ENCODE measurements at places on chromosomes 2 and 18.

GRCh38 chr2:65921116-65921515 lies 488.7 kb upstream of the SPRED2 start:
- peak; percentile 26 for DNase-seq

DNA sequence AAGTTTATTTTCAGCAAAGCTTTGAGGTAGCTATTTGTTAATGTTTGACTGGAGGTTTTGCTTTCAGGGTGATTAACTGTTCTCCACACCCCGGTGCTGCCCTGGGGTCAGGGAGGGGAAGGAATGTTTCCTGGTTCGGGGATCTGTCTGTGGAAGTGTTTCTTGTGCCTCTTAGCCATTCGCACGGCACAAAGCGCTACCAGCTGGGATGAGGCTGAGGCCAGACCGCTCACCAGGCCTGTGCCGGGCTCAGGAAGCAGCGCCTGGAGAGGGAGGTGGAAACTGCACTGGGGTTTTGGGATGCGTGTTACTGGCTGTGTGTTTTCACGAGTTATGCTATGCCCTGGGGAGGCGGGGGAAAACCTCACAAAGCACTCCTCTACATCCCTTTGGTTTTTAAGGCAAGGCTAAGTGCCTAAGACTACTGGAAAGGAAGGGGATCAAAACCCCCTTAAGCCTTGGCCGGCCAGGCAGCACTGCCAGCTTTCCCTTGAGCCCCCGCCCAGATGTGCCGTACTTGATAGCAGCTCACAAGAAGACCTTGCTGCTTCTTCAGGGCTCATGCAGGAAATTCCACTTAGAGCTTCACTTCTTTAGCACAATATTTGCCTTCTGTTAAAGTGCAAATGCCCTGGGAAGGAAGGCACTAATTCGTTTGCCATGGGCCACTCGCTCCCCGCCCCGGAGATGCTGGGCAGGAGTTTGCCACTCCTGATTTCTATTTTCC lies 65.7 kb upstream of the CNGA3 start:
- DNase-seq: no peak

DNA sequence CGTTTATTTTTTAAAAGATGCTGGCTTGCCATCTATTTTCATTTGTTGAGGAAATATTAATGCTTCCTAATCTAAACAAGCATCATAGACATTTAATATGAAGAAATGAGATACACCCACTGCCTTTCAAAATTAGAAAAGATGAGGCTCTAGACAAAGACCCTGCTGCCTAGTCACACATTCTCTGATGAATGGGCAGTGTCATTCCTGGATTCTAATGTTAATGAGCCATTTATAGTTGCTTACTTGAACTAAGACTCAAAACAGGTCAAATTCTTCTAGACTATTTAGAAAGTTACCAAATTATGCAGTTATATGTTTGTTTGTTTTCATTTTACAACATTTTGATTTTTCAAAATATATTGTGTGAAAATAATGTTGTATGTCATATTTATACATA lies 237.6 kb downstream of the CDH7 start:
- DNase-seq: no peak

GRCh38 chr2:127176371-127177311 lies 43.5 kb downstream of the CYP27C1 start:
- peak; percentile 82 for DNase-seq

DNA sequence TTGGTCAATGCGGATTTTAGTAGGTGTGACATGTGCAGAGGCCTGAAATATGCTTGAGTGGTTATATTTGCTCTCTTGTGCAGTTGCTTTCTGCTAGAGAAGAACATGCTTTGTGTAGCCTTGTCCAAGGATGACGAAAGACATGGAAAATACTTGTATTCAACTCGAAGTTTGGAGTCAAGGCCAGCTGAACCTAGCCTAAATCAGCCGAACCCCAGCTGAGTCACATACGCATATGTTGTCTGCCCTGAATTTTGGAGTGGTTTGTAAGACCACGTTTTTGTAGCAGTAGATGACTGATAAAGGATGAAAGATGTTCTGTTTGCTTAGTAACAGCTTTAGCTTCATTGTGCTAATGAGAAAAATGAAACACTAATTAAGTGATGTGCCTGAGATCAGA lies 22.5 kb upstream of the SPAG16 start:
- DNase-seq: no peak

DNA sequence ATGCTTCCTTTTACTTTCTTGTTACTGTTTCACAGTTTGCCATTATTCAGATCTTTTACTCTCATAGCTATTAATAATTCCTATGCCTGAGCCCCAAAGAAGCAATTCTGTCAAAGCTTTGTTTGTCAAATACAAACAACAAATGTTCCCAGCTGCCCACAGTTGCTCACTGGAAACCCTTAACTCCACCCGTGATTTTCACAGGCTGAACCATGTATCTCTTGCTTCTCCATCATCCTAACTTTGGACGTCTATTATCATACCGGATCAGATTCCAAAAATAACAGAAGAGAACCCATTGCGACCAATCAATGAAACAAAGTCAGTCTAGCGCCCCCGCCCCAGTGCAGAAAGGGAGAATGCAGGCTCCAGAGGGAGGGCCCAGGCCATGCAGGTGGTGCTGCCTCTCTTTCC lies 24.2 kb downstream of the COLEC12 start:
- DNase-seq: no peak

DNA sequence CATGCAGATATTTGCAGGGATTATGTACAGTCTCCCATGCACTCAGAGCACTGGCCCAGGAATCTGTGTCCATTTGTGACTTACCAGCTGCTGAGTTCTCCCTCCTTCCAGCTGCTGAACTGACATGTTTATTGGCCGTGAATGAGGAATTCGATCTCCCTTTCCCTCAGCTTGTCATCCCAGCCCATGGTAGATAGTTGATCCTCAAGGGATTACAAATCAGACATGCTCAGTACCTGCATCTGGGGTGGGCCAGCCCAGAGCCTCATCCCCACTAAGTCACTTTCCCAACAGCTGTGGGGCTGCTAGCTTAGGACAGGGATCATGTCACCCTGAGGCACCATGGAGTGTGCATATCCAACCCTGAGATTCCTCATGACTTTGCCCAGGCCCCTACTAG lies 1284.9 kb upstream of the LRRTM1 start:
- no peak for DNase-seq

- DNase-seq: no peak
Observed at GRCh38 chr2:213252206-213252605, 32.1 kb upstream of the SPAG16 start.

- peak; percentile 88 for DNase-seq
Observed at GRCh38 chr18:79988451-79989194, at the start of gene TXNL4A. Gene TXNL4A (minus strand): TSS chr18:79988563. CDS start chr18:79988392, 171 bp downstream.

GRCh38 chr2:166458674-166459073 lies 35.4 kb downstream of the SCN7A start:
- DNase-seq: no peak

DNA sequence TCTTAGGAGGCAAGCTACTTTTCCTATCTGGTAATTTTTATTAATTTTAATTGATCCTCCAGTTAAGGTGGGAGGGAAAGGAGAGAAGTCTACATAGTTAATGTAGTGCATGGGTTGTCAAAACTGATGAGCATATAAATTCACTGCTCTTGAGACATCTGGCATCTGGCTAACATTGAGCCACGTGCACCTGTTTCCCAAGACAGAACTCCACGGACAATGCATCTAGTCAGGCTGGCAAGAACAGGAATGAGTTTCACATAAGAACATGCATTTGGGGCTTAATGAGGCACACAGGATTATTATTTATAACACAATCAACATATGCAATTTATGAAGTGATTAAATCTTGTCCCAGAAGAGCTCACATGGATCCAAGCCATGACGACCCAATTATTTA lies 16.2 kb upstream of the RAB1A start:
- no peak for DNase-seq

GRCh38 chr2:102782187-102782586 lies 20.4 kb downstream of the TMEM182 start:
- no peak for DNase-seq

DNA sequence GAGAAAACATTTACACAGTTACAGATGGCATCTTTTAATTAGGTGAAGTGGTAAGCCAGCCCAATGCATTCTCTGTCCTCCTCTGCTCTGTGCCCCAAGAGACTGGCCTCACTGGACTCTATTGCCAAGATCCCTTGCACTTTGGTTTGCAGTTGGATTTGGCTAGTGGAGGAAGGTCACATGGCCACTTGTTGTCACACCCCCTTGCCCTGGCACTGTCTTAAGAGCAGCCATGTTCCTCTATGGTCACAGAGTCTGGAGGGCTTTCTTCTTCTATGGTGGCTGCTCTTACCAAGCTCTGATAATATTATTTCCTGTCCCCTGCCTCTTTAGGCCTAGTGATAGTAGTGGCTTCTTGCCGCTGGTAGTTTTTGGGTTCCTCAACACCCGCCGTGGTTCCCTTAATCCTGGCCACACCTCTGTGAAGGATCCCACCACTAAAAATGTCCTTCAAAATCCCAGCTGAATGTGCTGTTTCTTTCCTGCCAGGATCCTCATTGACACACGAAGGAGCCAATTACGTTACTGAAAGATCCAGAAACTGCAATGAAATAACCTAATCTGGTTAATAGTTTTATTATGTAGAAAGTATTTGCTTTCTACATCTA lies 111.1 kb downstream of the CDC42EP3 start:
- DNase-seq: no peak

DNA sequence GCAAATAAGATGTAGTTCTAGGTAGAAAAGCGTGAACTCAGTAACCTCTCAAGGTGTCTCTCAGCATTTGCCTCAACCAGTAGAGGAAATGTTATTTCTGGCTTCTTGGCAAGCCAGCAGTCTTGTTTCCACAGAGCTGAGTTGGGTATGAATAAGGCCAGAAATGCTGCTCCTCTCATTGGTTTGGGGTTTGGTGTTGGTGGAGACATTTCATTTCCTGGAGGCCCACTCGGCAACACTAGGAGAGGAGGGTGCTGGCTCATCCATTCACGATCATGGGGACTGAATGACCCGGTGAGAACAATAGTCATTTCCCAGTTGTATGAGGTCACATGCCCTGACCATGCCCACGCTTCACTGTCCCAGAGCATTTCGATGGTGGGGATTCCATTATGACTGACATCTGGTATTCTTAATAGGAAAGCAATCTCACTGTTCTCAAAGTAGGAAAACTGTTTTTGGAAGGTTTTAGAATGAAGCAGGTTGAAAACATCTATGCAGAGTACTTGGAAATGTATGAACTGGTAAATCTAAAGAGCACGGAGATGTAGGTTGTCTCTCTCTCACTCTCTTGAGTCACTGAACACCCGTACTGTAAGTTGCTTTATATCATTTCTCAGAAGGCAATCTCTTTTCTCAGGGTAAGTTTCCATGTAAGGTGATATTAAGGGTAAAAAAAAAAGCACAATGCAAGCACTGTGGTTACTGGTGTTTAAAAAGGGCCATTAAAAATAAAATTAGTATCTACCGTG lies 37.1 kb upstream of the CTLA4 start:
- DNase-seq: peak; percentile 51

DNA sequence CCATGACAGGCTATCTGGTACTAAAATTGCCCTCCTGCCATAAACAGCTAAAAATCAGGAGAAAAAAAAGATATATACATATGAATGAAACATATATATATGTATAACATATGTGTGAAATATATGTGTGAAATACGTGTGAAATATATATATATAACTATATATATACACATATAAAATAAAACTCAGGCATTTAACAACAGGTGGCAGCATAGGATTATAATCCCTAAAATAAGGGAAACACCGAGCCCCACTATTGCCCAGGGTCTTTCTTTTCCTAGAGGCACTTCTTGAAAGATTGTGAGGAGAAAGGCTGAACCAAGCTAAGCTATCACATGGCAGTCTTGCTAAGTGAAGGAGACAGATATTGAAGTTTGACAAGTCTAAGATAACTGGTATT lies 65.9 kb upstream of the CYTIP start:
- DNase-seq: no peak

- DNase-seq: no peak
Observed at GRCh38 chr2:222025881-222026271, 272.9 kb downstream of the PAX3 start.

GRCh38 chr2:29425866-29426265 lies 310.7 kb downstream of the CLIP4 start:
- peak; percentile 50 for DNase-seq

- peak; percentile 14 for DNase-seq
Observed at GRCh38 chr2:174985614-174986013, 19.6 kb downstream of the CHN1 start.

DNA sequence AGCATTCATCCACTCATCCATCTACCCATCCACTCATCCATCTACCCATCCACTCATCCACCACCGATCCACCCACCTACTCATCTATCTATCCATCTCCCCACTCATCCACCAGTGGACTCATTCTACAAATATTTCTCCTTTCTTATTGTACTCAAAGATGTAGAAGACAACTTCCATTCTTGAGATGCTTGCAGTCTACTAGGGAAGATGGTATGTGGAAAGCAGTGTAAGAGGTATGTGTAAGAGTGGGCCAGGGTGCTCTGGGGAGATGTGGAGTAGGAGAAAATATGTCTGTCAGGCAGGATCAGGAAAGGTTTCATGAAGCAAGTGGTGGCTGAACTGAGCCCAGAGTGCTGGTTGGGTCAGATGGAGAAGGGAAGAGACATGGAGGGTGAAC lies 150.8 kb downstream of the CELF4 start:
- DNase-seq: no peak

- no peak for DNase-seq
Observed at GRCh38 chr2:174870787-174871186, 106.5 kb upstream of the CHRNA1 start.

DNA sequence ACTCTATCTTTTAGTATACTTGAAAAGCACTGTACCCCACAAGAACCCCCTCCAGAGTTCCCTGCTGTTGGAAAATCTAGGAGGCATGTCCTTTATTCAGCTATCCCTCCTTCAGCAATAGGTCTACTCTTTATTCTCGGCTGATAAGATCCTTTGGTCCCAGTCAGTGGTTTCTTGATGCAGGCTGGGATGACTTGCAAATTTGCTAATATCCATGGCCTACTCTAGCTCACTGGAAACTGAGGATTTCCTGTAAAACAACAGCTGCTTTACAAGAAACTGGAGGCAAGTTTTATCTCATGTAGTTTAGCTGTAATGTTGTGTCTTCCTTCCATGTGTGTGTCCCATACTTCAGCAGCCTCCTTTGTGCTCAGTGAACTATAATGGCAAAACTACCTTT lies 183.9 kb upstream of the SCN7A start:
- no peak for DNase-seq

GRCh38 chr2:28565720-28566295 lies 69.9 kb downstream of the PLB1 start:
- no peak for DNase-seq

GRCh38 chr2:220753486-220753885 lies 818.6 kb downstream of the EPHA4 start:
- DNase-seq: no peak

GRCh38 chr2:118168615-118169014 lies 80.3 kb downstream of the INSIG2 start:
- no peak for DNase-seq

- no peak for DNase-seq
Observed at GRCh38 chr2:226600184-226600583, 199.4 kb downstream of the IRS1 start.

- DNase-seq: no peak
Observed at GRCh38 chr2:7115364-7115763, 198.2 kb downstream of the RNF144A start.

- DNase-seq: peak; percentile 96
Observed at GRCh38 chr2:144456680-144457079, 63.2 kb downstream of the ZEB2 start.

Data from inflammatory macrophage treated with lipopolysaccharide for 4 hours (primary cell).